ENCODE measurements at places on chromosomes 11 and 22.

- DNase-seq: no peak
Observed at GRCh38 chr22:21681566-21682370, 16.0 kb downstream of the PPIL2 start.

DNA sequence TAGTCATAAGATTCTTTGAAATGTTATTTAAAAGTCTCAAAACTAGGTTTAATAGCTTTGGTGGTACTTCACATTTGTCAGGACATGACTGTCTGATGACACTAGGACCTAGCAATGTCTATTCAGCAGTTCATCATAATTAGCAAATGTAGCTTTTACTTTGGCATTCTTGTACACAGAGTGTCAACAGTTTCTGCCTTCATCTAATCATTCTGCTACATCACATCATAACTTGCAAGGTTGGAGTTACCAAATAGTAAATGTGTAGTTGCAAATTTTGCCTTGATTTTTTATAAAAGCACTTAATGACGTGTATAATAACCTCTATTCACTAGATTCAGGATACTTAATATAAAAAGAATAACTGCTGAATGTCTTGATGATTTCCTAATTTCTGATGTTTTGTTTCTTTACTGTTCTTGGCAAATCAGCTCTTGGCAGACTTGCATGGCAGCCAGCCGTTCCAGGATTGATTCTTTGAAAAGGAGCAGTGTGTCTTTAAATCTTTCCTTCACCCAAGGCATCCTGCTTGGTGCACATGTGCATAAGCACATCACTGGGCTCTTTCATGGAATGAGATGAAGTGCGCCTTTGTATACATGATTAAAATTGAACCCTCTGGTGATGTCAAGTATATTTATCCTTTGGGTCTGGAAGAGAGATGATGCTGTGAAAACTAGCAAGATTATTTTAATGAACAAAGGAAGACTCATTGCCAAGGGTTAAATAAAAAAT lies 12.2 kb downstream of the FBXO7 start:
- no peak for DNase-seq

DNA sequence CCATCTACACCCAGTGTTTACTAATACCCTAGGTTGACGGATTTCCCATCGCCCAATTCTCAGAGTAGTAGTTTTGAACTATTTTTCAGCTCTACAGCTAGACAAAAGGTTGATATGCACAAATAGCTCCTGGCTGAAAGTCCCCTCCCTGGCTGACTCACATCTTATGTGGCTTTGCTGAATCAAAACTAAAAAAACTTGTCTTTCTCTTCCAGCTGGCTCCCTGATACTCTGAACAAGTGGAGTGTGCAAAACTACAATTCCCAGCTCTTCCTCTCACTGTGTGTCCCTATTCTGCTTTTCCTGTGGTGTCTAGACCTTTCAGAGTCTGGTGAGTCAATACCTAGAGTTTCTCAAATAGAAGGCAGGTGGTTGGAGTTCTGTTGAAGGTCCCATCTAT lies 12.7 kb upstream of the LARGE1 start:
- DNase-seq: peak; percentile 18

DNA sequence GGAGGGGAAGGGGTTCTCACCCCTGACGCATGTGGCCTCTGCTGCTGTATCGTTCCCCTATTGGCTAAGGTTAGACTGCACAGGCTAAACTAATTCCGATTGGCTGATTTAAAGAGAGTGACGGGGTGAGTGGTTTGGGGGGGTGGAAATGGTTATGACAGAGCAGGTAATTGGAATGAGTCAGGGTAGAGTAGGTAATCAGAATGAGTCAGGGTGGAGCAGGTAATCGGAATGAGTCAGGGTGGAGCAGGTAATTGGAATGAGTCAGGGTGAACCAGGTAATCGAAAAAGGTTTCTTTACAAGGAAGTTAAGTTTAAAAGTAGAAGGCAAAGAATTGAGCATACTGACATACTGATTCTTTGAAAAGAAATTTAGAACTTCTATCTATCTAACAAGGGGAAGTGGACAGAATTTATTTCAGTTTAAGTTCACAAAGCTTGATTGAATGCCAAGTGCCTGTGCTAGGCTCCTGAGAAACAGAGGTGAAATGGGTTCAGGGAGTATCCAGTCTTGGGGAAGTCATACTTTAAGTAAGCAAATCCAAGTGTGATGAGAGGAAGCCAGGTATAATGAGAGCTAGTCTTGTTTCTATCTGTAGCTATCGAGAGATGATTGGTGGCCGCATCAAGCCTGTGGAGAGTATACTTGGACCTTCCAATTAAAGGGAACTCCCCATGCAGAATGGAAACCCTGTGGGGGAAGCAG lies 58.0 kb downstream of the C11orf91 start:
- DNase-seq: no peak

DNA sequence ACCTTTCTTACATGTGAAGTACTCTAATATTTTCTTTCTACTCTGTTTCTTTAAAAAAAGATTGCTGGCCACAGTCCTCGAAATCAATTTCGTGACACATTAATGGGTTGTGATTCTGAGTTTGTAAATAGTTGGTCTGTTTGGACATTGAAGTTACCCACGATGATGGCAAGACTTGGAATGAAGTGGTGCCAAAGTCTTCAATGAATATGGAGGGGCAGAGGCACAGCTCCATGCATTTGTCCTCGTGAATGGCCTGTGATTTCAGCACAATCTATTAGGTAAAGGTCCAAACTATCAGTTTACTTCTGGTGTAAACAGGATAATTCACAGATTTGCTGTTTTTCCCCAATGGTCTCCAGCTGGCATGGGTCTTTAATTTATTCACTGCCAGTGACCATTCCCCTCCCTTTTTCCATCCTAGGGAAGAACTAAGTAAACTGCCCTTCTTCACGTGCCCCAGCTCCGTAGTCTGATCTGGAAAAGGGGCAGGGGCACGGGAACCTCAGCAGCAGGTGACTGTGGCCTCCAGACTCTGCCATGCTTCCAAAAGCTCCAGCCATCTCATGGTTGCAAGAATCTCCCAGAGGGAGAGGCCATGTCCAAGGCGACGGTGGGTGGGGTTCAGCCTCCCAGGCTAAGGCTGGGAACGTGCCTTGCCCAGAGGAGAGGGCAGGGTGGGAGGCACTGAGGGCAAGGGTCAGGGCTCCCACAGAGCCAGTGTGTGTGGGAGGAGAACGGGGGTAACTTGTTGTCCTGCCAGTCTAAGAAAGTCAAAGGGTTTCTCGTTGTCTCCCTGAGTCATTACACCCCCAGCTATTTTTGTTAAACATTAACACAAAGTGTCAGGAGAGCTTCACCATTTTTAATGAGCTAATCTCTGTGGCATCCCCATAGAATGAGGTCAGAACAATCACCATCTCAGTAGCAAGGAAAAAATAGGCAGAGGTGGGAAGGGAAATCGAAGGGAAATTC lies 16.9 kb upstream of the PEX26 start:
- DNase-seq: peak; percentile 98

DNA sequence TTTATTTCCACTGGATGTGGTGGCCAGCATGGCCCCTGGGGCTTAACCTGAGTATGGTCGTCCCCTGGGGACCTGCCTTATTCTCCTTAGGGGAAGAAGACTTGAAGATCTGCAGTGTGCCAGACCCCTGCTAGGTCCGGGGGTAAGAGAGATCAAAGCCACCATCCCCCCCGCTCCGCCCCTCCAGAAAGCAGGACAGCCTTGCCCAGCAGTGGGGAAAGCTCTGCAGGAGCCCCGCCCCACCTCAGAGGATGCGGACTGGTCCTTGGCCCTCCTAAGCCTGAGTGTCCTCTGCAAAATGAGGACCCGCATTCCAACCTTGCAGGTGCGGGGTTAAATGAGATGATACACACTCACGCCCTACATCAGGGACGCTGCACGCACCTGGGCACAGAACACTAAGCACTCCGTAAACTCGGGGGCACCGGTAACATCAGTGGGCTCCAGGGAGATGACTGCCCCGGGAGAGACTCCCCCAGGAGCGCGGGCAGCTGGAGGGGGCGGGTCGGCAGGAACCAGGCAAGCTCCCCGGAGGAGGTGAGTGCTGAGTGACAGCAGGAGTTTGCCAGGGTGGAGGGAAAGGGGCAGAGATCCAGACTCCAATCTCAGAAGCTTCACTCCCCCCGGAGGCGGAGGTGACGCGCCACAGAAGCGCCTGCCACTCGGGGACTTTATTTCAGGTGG lies 564 bp upstream of the ANO1 start:
- no peak for DNase-seq

- DNase-seq: no peak
Observed at GRCh38 chr11:105032495-105032894, 2.4 kb downstream of the CASP1 start.

DNA sequence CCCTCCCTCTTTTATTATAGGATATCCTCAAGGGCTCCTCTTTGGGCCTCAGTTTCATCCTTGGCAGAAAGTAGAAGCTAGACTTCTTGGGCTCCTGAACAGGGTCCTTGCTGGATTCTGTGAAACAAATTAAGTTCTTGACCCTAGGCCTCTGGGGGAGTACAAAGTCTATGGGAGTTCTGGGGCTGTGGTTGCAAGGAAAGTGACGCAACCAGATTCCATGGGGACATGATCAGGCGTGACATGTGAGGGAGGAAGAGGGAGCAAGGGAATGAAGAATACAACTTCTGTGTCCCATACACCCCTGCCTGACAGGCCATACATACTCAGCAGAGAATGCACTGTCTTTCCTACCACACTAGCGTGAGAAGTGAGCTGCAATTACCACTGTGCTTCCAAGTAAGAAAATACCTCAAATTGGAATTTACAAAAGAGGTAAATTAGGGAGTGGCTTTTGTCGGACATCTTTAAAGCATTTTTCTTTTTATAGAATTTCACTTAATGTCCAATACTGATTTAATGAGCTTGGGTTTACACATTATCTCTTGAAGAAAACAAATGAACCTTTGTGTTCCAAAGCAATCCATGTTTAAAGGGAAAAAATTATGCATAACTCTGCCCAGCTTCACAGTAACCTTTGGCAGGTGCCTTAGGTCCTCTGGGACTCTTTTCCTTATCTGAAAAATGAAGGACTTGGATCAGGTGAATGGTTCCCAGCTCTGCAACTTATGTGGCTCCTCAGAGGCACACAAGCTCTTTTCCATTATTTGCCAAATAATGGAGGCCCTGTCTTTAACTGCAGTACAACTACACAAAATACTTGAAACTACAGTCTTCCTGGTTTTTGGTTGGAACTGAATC lies 38.9 kb downstream of the LIMK2 start:
- DNase-seq: peak; percentile 31

DNA sequence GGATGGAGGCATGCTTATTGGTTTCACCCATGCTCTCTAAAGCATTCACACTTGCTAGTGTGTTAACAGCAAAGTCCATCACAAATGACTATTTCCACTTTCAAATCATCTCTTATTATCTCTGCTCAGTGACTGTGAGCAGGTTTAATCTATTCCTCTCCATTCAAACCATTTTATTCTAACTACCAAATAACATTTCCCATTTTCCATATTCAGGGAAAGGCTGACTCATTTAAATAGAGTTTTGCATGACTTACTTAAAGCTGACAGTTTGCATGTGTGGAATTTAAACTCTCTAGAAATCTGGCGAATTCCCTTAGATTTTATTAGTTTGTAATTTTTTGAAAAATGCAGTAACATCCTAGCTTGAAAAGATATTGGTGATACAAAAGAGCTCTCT lies 615.7 kb upstream of the LRRC4C start:
- DNase-seq: no peak

DNA sequence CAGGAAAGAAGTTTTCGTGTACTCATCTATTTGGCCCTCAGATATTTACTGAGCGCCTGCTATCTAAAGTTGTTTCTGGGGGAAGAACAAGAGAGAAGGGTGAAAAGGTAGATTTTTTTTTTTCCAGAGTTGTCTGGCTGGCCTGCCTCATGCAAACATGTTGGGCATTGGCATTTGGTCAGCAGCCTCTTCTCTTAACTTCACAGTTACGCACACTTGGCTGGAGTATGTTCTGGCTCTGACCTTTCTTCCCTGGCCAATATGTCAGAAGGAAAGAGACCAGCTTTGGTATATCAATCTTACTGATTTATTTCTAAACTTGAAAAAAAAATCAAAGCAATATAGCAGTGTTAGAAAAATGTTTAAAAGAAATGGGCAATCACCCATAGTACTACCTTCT lies 54.2 kb upstream of the GRAMD1B start:
- DNase-seq: no peak

DNA sequence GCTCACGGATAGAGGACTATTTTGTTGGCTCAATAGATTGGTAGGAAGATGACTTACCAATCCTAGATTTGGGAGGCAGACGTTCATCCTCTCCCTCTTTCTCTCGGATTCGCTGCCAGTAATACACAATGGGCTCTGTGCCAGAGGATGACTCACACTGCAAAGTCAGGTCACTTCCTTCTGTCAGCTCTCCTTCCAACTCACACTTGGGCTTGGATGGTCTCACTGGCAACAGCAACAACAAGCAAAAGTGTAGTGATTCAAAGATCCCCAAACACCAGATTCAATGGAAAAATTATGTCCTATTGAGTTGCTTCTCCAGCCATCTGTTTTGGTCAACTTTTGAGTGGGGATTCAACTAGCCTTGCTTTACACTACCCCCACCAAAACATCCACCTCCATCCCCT lies 21.7 kb upstream of the HSPA8 start:
- DNase-seq: peak; percentile 90

DNA sequence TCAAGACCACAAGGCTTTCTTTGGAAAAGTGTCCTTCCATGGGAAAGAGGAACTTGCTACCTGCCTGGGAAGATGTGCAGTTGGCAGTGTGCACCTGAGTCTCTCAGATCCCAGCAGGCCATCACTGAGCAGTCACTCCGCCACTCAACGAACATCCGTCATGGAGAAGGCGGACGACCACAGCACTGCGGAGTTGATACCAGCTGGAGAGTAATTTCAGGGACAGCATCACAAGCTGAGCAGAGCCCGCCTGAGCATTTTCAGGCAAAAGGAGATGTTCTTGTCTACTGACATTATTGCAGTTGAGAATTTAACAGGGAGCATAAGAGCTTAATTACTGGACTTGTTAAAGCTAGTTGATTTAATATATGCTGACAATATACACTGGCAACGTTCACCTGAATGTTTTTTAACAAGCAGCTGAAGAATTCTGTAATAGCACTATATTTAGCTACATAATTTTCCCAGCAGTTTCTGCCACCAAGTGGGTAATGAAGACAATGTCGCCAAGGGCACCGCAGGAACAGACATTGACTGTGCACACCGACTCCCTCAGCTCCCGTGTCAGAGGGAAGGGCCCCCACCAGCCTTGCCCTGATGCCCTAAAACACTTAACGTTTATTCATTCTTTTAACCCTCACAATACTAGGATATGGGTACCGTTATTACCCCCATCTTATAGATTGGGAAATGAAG lies 52.4 kb upstream of the ARFGAP3 start:
- DNase-seq: no peak

DNA sequence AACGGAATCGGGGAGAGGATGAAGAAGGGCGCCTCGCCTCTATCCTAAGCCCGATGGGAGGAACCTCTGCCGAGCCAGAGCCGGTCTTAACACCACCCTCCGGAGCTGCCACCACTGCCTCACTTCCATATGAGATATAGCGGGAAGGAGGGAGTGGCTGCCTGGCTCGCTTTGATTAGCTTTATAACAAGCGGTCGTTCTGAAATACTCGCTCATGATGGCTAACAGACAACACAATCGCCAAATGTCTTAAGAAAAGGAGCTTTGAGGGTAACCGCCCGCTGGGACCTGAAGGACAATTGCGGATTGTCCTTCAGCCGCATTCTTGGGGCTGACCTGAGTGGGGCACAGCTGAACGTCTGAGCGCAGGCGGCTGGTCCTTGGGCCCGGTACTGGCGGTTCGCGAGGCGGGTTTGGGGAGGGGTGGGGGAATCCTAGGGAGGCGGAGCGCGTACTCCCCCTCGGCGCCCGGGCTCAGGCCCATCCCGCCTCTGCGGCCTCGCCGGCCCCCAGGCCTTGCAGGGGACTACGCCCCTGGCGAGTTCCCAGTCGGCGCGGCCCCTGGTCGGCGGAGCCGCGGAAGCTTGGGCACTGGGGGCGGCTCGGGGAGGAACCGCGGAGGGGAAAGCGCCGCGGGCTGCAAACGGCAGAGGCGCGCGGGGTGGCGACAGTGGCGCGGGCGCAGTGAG lies at the start of gene PLAAT5:
PLAAT5 (minus strand) TSS at position 617 of the 689 bp plus-strand sequence; CDS start at position 484, 133 bp downstream.
- no peak for DNase-seq
